Ascending aorta (tissue), 2 donors: ENCODE measurements at places on chromosomes 16 and 17. TPM values are rescaled to one million over a fixed set of nuclear protein-coding genes. Genes with fewer than 3 reads are reported as not detected.

SP6 gene
- 0.11 TPM for total RNA-seq

HSDL1 gene
- total RNA-seq: 12.0 TPM

TVP23A gene
- not detected for total RNA-seq

MYH8 gene
- total RNA-seq: not detected

SCGB1C2 gene
- not detected for total RNA-seq

RPH3AL gene
- 44.2 TPM for total RNA-seq

GAS2L2 gene
- total RNA-seq: not detected

KRTAP4-9 gene
- not detected for total RNA-seq

SEPHS2 gene
- 22.8 TPM for total RNA-seq

PRPSAP1 gene
- total RNA-seq: 16.1 TPM

GSDMA gene
- total RNA-seq: not detected

TP53TG3B gene
- not detected for total RNA-seq

ZNF750 gene
- not detected for total RNA-seq

ITGAL gene
- 0.11 TPM for total RNA-seq

TBX4 gene
- total RNA-seq: not detected

TPSG1 gene
- not detected for total RNA-seq

KRT12 gene
- total RNA-seq: not detected

TTLL6 gene
- total RNA-seq: not detected

CLEC3A gene
- total RNA-seq: not detected

BCL6B gene
- total RNA-seq: 16.4 TPM

UNC13D gene
- 33.1 TPM for total RNA-seq

SSTR5 gene
- not detected for total RNA-seq

SDR42E1 gene
- total RNA-seq: 0.11 TPM

BICDL2 gene
- not detected for total RNA-seq
